ENCODE measurements at places on chromosomes 7 and 10. TPM values are rescaled to one million over a fixed set of nuclear protein-coding genes. Genes with fewer than 3 reads are reported as not detected.

FBXL13 gene
- 8.1 TPM for total RNA-seq

ODAD2 gene
- 11.0 TPM for total RNA-seq

GSTO2 gene
- total RNA-seq, result 12.3 TPM

FGFBP3 gene
- total RNA-seq, result 1.6 TPM

GRID2IP gene
- 0.51 TPM for total RNA-seq

DIP2C gene
- 23.9 TPM for total RNA-seq

COL17A1 gene
- 0.23 TPM for total RNA-seq

DNA sequence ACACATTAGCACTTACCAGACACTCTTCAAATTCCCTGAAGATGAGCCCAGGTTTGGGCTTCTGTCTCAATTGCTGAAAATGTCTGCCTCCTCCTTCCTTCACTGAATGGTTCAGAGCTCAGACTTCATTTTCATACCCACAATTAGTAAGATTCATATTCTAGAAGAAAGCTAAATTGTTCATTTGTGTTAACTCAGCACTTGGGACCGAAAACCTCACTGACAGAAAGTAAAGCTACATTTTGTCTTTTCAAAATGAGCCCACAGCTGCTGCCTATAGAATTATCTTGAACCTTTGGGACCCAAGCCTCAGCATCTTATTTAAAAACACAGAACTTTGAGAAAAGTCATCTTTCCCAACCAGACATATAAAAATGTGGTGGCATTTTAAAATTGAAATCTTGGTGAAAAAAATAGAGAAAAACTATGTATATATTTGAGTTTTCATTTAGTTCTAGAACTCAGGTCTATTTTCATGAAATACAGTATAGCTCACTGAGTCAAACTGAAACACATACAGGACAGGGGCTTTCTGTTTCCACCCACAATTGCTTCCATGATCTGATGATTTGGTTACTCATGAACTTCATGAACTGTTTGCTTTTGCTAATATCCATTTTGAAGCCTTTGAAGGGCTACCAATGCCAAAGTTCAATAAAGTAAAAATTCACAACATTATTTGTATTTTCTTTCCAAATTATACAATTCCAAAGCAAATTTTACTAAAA is 119.1 kb upstream of the PFKP start:
- DNase-seq, result no peak

DNA sequence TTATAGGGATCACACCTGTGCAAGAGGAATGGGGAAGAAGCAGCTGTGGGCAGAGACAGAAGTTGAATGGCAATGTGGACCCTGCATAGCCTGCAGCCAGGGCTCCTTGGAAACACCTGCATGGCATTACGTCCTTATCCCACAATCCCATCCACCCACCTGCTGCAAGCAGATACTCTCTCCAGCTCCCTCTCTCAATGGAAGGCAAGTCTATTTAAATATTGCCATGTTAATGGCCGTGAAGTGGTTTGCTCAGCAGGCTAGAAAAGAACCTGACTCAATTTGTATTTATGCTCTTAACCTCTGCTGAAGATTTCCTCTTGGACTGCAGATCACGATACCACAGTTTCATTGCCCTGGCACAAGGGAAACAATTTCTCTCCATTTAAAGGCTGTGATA is 417.0 kb downstream of the TYW1 start:
- no peak for DNase-seq

- DNase-seq, result no peak
Observed at GRCh38 chr7:92765725-92766124, 70.6 kb downstream of the CDK6 start.

DNA sequence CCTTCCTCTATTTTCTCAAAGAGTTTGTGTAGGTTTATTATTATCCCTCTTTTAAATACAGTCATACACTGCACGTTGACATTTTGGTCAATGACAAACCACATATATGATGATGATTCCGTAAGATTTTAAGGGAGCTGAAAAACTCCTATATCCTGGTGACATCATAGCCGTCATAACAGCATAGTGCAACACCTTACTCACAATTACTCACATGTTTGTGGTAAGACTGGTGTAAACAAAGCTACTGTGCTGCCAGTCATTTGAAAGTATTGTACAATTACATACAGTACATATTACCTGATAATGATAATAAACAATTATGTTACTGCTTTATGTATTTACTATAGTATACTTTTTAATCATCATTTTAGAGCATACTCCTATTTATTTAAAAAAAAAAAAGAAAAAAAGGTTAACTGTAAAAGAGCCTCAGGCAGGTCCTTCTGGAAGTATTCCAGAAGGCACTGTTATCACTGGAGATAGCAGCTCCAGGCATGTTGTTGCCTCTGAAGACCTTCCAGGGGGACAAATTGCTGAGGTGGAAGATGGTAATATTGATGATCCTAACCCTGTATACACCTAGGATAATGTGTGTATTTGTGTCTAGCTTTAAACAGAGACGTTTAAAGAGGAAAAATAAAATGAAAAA is 123.3 kb upstream of the CDK1 start:
- DNase-seq, result no peak

GRCh38 chr7:105831824-105832535 is 44.4 kb downstream of the ATXN7L1 start:
- DNase-seq, result no peak

DNA sequence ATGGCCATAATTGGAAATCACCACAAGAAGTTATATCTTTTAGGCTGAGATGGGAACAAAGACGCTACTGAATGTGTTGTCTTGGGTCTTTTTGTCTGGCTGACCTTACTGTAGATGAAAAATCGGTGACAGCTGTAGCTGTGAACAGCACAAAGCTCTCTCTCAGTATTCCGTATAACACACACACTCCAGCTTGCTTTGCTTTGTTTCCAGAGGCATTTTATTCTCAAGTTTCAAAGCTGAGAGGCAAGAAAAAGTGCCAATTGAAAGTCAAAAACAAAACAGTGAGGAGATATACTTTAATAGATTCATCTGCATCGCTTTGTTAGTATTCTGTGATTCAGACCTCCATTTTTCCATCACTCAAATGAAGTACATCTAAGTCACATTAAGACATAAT is 39.6 kb upstream of the CABCOCO1 start:
- DNase-seq, result no peak

GRCh38 chr10:74585231-74586087 is 240.9 kb upstream of the KAT6B start:
- no peak for DNase-seq
